ENCODE measurements at places on chromosomes 16 and 17.

DNA sequence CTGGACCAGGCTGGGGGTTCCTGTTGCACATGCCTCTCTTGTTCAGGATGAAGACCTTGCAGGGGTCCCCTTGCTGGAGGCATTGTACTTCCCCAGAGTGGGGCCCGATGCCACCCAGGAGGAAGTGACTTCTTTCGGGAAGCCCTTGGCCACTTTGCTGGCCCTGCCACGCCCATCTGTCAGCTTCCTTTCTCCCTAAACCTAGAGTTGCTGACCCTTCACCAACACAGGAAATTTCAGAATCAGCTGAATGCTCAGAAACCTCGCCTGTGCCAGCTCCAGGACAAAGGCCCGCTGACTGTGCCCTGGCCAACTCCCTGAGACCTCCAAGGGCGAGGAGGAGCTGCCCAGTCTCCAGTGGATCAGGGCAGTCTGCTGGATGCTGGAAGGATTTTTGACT lies 26.7 kb downstream of the WNT9B start:
- no peak for DNase-seq

DNA sequence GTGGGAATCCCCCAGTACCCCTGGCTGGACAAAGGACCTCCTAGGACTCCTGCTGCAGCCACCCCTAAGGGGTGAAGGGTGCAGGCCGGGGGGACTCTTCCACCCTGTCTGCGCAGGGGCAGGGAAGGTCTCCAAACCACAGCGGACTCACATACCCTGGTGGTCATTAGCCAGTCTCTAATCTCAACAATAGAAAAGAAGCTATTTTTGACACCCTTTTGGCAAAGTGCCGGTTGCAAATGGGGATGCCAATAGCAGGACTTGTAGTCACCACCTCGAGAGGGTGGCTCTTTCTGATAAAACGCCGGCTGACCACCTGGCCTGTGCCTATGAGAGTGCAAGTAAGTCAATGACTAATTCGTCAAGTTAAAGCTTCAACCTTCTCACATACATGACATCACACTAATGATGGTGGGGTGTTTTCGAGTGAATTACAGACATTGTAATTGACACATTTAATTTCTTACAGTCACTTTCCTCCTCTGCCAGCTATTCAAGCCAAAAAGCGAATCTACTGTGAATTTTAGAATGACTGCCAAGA lies 23.1 kb upstream of the DNAH17 start:
- DNase-seq, result no peak

DNA sequence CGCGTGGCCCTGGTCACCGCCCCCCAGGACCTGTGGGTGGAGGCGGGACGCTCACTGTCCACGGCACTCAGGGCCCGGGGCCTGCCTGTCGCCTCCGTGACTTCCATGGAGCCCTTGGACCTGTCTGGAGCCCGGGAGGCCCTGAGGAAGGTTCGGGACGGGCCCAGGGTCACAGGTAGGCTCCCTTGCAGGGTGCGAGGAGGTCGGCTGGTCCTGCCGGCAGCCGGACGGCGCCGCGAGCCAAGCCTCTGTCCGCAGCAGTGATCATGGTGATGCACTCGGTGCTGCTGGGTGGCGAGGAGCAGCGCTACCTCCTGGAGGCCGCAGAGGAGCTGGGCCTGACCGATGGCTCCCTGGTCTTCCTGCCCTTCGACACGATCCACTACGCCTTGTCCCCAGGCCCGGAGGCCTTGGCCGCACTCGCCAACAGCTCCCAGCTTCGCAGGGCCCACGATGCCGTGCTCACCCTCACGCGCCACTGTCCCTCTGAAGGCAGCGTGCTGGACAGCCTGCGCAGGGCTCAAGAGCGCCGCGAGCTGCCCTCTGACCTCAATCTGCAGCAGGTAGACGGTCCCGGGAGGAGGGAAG lies 1.3 kb downstream of the GUCY2D start:
- DNase-seq, result no peak

DNA sequence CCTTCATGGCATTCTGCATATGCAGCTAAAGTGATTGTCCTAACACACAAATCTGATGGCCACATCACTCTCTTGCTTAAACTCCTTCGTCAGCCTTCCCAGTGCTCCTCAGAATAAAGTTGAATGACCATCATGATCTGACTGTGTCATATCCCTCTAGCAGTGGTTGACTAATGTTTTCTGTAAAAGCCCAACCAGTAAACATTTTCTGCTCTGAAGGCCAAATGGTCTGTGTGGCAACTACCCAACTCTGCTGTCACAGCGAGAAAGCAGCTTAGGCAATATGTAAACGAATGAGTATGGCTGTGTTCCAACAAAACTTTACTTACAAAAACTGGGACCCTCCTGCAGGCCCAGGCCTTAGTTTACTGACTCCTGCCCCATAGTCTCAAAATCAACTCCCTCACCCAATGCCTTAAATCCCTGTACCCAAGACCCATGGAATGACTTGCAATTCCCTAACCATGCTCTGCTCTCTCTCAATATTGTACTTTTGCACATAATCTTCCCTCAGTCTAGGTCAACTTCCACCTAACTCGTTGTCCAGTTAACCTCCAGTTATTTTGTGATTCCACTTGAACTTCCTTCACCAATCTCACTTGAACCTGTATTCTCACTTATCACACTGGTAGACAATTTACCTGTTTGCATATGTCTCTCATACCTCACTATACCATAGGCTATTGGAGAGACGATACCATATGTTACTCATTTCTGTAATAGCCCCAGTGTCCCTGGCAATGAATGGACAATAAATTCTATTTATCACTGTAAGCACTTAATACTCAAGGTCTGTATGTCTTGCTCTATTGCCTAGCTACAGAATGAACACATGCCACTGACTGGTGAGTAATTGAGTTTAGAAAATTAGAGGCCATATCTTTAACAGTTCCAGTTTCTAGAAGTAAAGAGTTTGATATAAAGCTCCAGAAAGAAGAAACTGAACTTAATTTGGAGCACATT lies 29.1 kb downstream of the TMEM100 start:
- DNase-seq, result no peak

- peak; percentile 17 for DNase-seq
These were observed 15.0 kb downstream of the OR1A1 start for GRCh38 chr17:3222505-3222904.
